Left kidney (tissue), 8 donors: ENCODE measurements at places on chromosomes 5 and 9. TPM values are rescaled to one million over a fixed set of nuclear protein-coding genes. Genes with fewer than 3 reads are reported as not detected.
A peak's percentile ranks its signal among the peaks of the same experiment; 100 is the strongest.

DNA sequence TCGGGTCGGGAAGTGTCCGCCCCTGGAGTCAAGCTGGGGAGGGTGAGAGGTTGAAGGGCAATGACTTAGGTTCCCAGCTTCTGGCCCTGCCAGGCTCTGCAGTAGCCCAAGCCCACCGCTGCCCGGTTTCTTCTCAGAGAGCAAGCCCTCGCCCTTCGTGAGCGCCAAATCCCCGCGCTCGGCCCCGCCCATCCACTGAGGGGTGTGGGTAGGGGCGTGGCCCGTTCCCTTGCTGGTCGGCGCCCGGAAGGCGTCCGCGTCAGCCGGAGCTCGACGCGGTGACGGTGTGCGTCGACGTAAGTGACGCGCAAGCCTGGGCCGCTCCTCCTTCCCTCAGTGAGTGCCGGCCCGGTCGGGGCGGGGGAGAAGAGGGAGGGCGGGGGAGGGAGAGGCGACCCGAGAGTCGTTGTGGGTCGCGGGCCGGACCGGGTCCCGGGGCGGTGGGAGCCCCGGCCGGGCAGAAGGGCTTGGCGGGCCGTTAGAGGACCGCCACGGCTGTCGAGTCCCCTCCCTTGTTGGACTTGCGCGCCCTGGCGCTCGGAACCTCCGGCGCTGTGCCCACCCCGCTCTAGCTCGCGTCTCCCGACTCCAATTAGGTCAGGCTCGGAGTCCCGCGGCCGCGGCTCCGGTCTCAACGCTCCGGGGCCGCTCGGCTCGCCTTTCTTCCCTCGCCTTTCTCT, 659 bp downstream of the ZNF131 start:
- peak; percentile 96 for DNase-seq

LHX3 gene
- polyA plus RNA-seq = not detected

- DNase-seq = no peak
Observed at GRCh38 chr9:34454571-34455065, 3.8 kb downstream of the FAM219A start.

IGFBPL1 gene
- polyA plus RNA-seq = 1.9 TPM

- no peak for DNase-seq
Observed at GRCh38 chr9:126049896-126050604, 276.6 kb upstream of the MVB12B start.

DNA sequence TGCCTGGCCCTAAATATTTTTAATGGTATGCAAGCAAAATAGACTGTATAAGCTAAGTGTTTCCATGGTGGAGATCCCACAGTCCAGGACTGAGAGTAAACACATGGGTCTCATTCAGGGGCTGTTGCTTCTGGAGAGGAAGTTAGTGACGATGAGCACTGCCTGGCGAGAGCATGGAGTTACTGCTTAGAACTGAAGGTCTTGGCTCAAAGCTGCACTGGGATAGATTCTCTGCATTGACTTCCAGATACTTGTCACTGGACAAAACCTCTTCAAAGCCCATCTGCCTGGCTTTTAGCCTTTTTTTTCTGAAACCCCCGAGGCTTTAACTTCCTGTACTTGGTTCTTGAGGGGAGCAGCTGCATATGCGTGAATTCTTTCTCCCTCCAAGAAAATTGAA, 39.2 kb downstream of the GPR107 start:
- no peak for DNase-seq

GRCh38 chr5:134255418-134256150, 29.7 kb upstream of the PPP2CA start:
- DNase-seq = no peak

DNA sequence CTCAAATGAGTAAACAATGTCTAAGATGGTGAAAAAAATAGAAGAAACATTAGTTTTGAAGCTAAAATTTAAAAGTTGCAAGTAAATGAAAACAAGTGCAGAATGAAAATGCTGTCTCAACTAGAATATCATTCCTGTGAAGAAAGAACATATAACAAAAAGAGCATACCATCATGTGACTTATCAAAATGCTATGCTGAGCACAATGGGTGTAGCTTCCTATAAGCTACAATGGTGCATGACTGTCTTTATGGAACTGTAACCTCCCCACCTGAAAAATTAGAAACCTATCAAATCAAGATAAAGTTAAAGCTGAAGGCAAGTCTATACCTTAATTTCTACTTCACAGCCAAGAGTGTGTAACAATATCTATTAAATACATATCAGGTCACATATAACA, 192.0 kb downstream of the AP3B1 start:
- no peak for DNase-seq

DNA sequence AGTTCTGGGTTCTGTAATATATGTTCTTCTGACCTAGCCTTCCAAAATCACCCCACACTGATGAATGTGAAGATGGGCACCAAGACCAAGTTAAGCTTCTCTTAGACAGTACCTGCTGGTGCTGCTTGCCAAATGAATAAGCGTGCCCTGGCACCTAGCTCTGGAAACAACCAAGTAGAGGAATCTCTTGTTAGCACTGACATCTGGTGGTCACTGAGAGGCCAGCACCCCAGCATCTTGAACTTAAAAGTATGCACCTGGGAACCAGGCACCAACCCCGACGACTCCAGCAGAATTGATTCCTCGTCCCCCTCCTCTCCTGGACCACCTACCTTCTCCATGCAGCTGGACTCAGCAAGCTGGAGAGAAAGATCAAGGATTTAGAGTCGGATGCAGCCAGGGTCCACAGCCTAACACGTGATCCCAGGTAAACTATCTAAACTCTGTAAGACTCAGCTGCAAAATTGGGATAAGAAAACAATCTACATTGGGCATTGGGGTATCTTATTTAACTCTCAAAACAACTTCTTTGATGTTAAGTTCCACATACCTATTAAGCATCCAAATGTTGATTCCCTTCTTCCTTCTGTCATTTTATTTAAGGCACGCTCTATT, 89.8 kb downstream of the SLC1A3 start:
- peak; percentile 28 for DNase-seq

GRCh38 chr9:126126807-126127206, 199.8 kb upstream of the MVB12B start:
- DNase-seq = no peak

DNA sequence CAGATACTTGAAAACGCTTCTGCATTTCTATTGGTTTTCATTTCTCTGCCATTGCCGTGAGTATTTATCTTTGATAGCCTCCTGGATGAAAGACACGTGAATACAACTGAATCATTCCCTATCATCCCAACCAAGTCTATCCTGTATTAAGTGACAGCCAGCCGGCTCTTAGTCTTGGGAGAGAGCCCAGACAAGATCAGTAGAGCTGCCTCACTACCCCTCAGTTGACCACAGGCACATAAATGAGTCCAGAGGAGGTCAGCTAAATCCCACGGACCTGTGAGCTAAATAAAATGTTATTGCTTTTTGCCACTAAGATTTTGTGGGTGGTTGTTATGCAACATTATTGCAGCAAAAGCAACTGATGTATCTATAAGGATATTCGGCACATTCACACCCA, 639.0 kb upstream of the ACO1 start:
- no peak for DNase-seq

LCN9 gene
- not detected for polyA plus RNA-seq

C9orf153 gene
- 0.15 TPM for polyA plus RNA-seq

SELENOP gene
- polyA plus RNA-seq = 433 TPM

DNA sequence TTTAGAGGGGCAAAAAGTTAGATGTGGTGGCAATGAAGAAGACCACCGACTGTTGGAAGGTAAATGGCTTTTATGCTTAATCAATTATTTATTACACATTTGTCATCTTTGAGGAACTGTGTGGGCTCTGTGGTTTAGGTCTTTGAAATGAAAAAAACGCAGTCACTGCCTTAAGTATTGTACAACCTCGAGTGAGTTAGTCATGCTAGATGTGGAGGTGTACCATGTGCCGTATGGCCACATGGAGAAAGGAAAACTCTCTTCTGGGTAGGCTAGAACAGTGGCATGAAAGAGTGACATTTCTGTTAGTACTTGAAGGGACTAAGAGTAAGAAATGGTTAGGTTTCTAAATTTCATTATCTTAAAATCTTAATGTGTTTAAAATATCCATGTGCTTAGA, 166.1 kb downstream of the HACD4 start:
- DNase-seq = no peak

- DNase-seq = no peak
Observed at GRCh38 chr5:79878721-79879336, 112.2 kb downstream of the MTX3 start.

DNA sequence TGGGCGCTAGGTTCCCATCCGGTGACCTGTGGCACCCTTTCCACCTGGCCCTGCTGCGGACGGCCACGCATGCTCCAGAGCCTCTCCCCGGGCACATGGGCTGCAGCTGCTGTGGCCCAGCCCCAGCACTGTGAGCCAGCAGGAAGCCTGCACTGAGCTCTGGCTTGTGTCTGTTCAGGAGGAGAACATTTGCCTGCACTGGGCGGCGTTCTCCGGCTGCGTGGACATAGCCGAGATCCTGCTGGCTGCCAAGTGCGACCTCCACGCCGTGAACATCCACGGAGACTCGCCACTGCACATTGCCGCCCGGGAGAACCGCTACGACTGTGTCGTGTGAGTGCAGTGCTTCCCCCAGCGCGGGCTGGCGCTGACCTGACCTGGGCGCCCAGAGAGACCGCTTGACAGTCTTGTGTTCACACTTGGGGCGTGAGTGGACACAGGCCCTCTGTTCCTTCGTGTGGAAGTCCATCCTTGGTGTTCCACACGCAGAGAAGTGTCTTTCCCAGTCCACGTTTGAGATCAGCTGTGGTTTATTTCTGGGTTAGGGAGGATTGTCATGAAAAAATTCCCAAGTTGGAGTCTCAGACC, 66.2 kb upstream of the CACNA1B start:
- no peak for DNase-seq

OR1N1 gene
- not detected for polyA plus RNA-seq

DNA sequence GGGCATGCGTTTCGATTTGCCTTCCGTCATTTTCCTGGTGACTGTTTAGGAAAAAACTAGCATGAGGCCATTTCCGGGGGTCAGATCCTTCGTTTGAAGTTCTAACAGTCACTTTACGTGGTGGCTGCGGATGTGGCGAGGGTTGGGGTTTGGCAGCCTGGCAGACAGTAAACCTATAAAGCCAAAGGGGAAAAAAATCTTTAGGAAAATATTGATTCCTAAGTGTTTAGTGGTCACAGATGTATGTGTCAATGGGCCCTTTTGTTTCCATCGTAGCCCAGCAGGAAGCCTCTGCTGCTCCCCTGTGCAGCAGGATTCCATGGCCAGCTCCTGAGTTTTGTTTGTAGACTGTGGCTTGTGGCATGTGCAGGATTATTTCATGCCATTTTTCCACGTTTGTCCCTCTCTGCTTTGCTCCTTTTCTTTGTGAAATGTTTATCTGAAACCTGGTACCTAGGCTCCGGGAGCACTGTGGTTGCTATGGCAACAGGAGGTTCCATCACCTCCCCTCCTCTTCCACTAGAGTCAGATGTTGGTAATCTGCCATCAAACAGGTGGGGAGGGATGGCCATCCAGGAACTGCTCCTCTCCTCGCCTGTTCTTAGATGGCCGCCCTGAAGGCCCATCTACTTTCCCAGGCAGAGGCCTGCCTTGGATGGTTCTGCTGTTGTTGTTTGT, 202.3 kb downstream of the AOPEP start:
- no peak for DNase-seq

DNA sequence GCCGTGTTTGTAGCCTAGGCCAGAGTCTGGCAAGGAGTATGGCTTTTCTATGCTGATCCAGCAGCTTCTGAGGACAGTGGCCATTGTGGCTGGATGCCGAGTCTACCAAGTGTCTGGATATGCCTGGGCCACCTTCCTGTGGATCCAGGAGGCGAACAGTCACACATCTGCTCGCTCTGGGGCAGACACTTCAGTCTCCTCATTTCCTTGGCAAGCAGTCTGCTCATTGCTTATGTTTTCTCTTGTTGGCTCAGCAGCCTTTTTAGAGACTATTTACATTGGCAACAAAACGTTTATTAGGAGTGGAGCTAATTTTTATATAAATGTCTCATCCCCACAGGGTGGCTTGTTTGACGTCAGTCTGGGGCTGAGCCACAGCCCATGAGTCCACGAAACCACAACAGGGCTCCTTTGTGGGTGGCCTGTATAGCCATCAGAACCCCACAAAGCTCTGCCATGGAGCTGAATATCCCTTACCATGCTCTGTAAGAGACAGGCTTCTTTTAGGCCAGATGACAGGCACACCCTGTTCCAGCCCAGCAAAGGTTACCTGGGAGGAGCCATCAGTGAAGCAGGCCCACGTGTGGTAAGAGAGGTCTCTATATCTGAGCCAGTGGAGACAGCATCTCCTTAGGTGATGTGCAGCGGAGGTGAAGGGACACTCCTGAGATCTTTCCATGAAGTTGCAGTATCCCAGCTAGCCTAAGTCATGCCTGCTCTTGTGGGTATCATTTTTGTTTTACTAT, 221.7 kb downstream of the DIRAS2 start:
- no peak for DNase-seq

PCDHA10 gene
- 0.62 TPM for polyA plus RNA-seq

DNA sequence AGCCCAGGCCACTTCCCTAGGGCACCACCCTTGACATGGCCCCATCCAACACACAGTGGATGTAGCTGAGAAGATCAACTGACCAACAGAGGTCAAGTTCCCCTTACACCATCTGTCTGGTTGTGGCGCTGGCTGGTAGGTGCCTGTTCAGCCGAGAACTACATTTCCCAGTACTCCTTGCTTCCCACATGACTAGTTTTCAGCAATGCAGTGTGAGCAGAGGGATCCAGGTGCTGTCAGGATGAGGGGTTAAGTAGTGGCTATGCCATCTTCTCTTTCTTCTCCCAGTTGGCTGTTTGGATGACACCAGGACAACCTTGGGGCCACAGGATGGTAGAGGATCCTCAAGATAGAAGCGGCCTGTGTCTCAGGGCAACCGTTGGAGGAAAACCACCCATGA, 48.6 kb upstream of the SH3PXD2B start:
- no peak for DNase-seq

DNA sequence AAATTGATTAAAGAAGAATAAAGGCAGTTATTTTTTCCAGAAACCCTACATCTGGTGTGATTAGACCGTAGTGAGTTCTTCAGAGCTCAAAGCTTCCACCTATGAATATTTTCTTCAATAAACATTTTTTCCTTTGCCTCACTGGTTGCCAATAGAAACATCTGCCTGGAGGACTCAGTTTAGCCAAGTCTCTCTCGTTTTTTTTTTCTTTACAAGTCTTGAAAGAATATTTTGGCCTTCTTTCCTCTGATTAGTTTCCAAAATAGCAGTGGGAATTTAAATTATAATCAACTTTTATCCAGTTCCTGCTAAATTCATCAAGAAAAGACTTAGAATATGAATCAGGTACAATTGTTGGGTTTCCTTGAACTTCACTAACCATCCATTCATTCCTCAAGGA, 897.5 kb downstream of the TLE1 start:
- no peak for DNase-seq

GRCh38 chr9:133263557-133263956, 11.4 kb downstream of the ABO start:
- DNase-seq = no peak

- no peak for DNase-seq
Observed at GRCh38 chr5:145574889-145575573, 260.1 kb downstream of the PRELID2 start.

GRCh38 chr5:169185626-169186025, 115.3 kb downstream of the SLIT3 start:
- no peak for DNase-seq

GRCh38 chr5:179758955-179759354, 26.3 kb downstream of the MAML1 start:
- DNase-seq = no peak

- DNase-seq = peak; percentile 32
Observed at GRCh38 chr5:56616454-56617160, 198.7 kb upstream of the MAP3K1 start.

- DNase-seq = no peak
Observed at GRCh38 chr9:38274800-38275199, 117.7 kb upstream of the ALDH1B1 start.
